ENCODE measurements at places on chromosomes 6 and 20.

- DNase-seq, result no peak
These were observed 88.1 kb downstream of the CDH4 start for GRCh38 chr20:61340157-61340556.

- DNase-seq, result no peak
These were observed 164.4 kb upstream of the JARID2 start for GRCh38 chr6:15081447-15081846.

DNA sequence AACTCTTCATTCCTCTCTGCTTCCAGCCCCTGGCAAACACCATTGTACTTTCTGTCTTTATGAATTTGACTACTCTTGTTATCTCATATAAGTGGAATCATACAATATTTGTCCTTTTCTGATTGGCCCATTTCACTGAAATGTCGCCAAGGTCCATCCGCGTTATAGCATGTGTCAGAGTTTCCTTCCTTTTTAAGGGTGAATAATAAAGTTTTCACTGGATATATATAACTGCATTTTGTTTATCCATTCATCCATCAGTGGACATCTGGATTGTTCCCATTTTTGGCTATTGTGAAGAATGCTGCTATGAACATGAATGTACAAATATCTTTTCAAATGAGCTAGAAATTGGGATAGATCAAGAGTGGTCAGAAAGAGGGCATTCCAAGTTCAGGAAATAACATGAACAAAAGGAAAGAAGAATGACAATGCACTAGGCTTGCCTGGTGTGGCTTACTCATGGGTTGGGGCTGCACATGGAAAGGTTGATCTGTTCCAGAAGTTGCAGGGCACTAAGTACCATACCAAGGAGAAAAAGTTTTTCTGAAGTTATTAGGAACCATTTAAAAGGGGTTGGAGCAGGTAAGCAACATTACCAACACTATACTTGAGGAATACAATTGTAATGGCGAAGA is 10.0 kb upstream of the L3MBTL3 start:
- no peak for DNase-seq

GRCh38 chr20:33925867-33926266 is 67.8 kb upstream of the RALY start:
- DNase-seq, result no peak

- DNase-seq, result no peak
These were observed 95.5 kb downstream of the ZFP64 start for GRCh38 chr20:52096117-52096516.

- no peak for DNase-seq
These were observed 6.3 kb downstream of the BRD2 start for GRCh38 chr6:32974541-32975308.

GRCh38 chr6:20314866-20315845 is 86.5 kb upstream of the E2F3 start:
- DNase-seq, result no peak

DNA sequence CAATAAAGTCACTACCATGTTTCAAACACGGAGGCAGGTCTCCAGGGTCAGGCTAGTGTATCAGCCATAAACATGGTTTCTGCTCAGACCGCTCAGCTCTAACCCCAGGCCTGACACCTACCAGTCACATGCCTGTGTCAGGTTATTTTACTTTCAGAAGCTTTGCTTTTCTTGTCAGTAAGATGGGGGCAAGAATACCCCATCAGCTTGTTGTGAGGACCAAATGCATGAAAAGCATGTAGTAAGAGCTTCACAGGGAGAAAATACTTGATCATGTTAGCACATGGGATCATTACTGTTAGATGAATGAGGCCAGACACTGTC is 65.2 kb upstream of the PIM1 start:
- DNase-seq, result no peak

GRCh38 chr6:133964052-133964451 is 11.0 kb downstream of the TBPL1 start:
- DNase-seq, result no peak

Measured in activated T-helper 9 cell treated with anti-CD3 and anti-CD28 coated beads, Interleukin-2, amount 50 U/mL, for 16 hours (primary cell).